MV-4-11 (cell line): ENCODE measurements at places on chromosomes 2 and 18.

- DNase-seq, result peak; percentile 98
These were observed 7.9 kb downstream of the PCBP1 start for GRCh38 chr2:70094978-70095719.

DNA sequence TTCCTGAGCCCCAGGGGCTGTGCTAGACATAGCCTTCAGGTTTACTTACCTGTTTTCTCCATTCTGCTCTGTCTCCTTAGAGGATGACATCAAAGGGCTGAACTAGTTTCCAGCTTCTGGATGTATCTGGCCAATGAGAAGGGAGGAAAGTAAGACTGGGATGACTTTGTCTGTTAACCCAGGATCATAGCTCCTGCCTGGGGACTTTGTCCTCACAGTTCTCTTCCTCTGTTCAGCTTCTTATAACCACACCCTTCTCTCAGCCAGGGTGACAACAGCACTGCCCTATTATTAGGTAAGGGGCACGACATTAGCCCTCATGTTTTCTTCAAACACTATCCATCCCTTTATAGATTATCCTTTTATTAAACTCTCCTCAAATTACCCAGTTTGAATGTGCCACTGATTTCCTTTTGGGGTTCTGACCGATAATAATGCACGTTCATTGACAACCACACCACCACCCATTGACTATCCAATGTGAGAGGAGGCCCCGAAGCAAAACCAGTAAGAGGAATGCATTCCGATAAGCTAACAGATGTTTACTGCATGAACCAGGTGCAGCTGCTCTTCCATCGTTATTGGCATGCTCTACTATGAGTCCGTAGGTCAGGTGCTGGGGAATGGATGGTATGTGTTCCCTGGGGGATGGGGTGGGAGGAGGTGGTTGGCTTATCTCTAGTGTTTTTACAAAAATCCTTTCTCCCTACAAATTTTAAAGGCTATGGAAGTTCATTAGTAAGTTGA, 23.5 kb downstream of the TSN start:
- no peak for DNase-seq

GRCh38 chr18:60698901-60699300, 326.3 kb upstream of the MC4R start:
- no peak for DNase-seq

- peak; percentile 91 for DNase-seq
These were observed 9.1 kb upstream of the ATG16L1 start for GRCh38 chr2:233242231-233242927.

DNA sequence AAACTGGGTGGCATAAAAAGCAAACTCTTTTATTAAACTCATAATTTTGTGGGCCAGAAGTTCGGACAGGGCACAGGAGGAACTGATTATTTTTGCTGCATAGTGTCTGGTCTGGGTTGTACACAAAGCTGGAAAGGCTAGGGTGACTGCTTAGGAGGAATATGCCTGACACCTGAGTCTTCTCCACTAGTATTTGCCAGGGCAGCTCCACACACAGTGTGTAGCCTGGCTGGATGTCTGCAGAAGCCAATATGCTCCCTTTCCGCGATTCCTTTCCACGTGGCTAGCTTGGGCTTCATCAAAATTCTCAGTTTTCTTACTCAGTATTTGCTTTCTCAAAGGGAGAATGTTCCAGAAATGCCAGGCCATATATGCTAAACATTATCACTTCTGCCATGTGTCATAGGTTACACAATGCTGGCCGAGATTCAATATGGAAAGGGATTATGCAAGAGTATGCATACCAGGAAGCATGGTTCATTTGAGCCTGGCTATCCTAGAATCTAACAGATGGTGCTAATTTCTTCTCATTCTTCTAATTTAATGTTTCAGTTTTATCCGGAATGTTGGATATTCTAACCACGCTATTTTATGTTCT, 142.7 kb upstream of the DOK6 start:
- peak; percentile 30 for DNase-seq

- no peak for DNase-seq
These were observed 26.5 kb upstream of the KLF11 start for GRCh38 chr2:10016802-10017258.

- DNase-seq, result no peak
These were observed 16.3 kb downstream of the CROCC2 start for GRCh38 chr2:240922245-240922981.

DNA sequence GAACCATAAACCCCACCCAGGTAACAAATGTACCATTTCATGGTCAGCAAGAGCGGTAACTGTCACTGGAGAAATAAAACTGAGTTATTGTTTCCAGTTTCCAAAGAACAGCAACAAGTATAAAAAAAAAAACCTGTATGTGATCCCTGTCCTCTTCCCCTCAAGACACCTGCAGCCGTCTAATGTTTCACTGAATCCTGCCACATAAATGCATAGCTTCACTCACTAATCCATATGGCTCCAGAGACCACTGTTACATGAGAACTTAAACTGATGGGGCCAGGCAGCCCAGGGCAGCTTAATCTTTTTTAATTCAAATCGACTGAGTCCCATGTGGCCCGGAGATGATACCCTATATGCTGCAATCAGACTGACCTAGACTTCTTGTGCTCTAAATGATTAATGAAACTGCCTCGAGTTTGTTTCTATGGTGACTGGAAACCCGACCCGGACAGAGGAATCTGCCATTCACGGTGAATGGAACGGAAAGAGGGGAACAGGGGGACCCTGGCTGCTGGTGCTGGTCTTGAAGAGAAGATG, 60.9 kb upstream of the SIX2 start:
- DNase-seq, result no peak

DNA sequence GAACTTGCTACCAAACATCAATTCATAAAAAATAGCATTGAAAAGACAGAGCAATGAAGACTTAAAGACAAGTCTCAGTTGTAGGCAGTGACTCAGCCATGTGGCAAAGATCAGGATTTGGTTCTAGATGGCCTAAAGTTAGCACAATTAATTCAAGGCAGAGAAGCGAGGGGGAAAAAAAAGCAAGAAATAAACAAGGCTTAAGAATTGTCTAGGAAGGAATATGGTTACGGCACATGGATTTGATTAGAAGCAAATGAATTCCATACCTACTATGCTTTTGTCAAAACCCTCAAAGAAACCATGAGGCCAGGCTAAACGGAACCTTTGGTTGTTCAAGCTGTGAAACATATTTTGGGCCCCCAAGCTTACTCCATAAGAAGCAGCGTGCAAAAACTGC, 362.2 kb upstream of the KCNH7 start:
- DNase-seq, result no peak

DNA sequence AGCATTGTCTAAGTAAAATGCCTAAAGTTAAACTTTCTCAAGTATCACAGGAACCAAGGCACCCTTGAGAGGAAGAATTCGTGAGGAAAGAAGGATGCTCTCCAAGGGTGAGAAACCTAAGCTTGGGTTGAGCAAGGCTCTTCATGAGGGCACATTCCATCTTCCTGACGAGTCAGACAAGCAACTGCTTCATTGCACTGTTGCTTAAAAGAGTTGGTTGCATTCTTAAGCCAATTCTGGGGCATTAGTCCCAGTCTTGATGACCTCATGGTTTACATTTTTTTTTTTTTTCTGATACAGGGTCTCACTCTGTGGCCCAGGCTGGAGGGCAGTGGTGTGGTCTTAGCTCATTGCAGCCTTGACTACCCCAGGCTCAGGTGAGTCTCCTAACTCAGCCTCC, 237.5 kb downstream of the ACTR3 start:
- no peak for DNase-seq

- no peak for DNase-seq
These were observed 39.0 kb downstream of the RNF152 start for GRCh38 chr18:61853855-61854254.

GRCh38 chr2:70399046-70399445, 97.2 kb upstream of the FAM136A start:
- DNase-seq, result no peak

DNA sequence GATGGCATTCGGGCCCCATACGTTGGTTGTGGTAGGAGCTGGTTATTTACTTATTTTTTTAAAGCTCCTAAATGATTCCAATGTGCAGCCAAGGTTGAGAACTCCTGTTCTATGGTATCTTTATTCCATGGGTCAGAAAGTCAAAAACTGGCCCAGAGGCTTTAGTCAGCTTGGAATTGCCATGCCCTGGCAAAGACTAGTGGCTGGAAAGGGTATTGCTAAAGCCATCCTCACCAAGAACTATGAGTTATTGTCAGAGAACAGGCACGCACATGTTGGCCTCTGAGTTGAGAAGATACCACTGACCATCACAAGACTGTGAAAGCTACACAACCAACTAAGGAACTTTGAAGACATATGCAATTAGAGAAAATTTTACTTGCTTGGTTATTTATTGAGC, 47.9 kb upstream of the ACMSD start:
- no peak for DNase-seq

- no peak for DNase-seq
These were observed 25.5 kb upstream of the KCNG2 start for GRCh38 chr18:79772108-79772864.

DNA sequence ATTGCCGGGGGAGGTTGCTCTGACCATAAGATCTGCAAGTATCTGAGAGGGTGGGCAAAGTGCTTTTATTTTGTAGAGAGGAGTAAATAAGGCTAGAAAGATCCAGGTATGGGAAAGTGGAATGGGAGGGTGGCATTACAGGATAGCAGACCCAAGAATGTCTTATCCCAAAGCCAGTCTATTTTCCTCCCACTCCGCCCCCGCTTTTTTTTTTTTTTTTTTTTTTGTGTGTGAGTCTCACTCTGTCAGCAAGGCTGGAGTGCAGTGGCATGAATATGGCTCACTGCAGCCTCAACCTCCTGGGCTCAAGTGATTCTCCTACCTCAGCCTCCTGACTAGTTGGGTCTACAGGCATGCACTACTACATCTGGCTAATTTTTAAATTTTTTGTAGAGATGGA, 31.5 kb downstream of the ARID5A start:
- no peak for DNase-seq

DNA sequence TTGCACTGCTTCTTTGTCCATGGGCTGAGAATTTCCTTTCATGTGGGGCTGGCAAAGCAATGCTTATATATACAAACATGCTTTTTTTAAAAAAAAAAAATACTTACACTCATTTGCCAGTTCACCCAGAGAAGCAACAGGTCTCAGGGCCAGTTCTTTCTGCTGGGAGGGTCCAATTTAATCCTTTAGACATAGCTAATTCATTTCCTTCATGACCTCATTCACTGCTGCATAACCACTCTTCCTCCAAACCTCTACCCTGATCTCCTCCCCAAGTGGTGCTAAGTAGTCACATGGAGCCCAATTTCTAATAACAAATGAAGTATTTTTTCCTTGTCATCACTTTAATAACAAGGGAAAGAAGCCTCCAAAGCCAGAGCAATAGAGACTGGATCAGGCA, 17.1 kb upstream of the TMEM178A start:
- DNase-seq, result no peak
